ENCODE measurements at places on chromosomes 16 and 17.

DNA sequence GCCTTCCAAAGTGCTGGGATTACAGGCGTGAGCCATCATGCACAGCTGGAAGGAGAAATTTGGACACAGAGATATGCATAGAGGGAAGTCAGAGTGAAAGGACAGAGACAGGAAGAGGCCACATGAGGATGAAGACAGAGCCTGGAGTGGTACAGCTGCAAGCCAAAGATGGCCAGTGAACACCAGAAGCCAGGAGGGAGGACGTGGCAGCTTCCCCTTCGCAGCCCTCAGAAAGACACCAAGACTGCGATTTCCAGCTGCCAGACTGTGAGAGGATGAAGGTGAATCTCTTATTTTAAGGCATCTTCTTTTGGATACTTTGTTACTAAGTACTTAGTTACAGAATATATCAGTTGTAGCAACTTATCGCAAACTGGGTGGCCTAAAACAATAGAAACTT lies 60.5 kb upstream of the PLCG2 start:
- DNase-seq = no peak

GRCh38 chr16:22194707-22195444 lies 11.2 kb upstream of the EEF2K start:
- no peak for DNase-seq

GRCh38 chr17:29163563-29163962 lies 16.6 kb downstream of the MYO18A start:
- DNase-seq = no peak

DNA sequence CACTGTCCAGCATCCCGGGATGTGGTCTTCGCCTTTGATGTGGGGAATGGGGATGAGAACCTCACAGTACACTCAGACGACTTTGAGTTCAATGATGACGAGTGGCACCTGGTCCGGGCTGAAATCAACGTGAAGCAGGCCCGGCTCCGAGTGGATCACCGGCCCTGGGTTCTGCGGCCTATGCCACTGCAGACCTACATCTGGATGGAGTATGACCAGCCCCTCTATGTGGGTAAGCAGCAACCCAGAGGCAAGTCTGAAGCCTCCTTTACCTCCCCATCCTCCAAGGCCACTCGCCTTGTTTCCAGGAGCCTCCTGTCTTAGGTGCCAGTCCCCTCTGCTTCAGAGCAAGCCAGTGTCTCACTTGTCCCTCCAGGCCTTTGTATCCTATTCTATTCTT lies 10.2 kb downstream of the CNTNAP1 start:
- no peak for DNase-seq

DNA sequence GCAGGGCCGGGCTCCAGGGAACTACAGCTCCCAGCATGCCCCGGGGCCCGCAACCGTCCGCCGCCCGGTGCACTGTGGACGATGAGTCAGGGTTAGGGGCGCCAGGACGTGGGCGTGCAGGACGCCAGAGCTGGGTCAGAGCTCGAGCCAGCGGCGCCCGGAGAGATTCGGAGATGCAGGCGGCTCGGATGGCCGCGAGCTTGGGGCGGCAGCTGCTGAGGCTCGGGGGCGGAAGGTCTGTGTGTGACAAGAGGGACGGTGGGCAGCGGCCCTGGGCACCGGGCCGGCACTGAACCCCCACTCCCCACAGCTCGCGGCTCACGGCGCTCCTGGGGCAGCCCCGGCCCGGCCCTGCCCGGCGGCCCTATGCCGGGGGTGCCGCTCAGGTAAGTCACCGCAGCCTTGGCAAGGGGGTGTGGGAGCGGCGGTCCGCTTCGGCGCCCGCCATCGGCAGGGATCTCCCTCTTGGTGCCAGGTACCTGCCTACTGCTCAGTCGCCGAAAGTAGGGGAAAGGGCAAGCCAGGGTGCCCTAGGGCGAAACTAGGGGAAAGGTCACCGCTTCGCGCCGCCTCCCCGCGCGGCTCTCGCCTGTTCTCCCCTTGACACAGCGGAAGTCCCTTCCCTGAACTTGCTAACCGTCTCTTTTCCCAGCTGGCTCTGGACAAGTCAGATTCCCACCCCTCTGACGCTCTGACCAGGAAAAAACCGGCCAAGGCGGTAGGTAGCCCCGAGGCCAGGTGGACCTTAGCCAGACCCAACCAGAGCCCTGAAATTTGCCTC lies at the start of the genes ACADVL and DLG4:
Gene ACADVL (plus strand): TSS at position 127 of the 781 bp plus-strand sequence. CDS start 47 bp downstream, at position 174.
Gene DLG4 (minus strand): TSS at position 25 of the 781 bp plus-strand sequence.
- peak; percentile 56 for DNase-seq

- DNase-seq = no peak
Observed at GRCh38 chr17:3440451-3440850, 6.8 kb upstream of the OR1E2 start.

- no peak for DNase-seq
Observed at GRCh38 chr16:47978491-47979163, 177.2 kb downstream of the ABCC12 start.

- no peak for DNase-seq
Observed at GRCh38 chr16:65909310-65910050, 457.0 kb upstream of the CDH5 start.
